ENCODE measurements at places on chromosomes 6 and 20.

DNA sequence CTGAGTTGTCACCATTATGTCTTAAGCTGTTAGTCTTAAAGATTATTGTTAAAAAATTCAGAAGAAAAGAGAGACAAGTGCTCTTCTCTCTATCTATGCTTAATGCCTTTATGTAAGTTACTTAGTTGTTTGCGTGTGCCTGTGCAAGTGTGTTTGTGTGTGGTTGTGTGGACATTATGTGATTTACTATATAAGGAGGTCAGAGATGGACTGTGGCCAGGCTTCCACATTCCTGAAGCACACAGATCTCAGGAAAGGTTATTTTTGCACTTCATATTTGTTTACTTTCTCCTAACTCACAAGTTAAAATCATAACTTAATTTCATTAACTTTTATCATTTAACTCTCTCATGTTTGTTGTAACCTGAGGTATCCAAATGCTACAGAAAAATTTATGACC, 14.5 kb downstream of the ENPP4 start:
- DNase-seq, result no peak

DNA sequence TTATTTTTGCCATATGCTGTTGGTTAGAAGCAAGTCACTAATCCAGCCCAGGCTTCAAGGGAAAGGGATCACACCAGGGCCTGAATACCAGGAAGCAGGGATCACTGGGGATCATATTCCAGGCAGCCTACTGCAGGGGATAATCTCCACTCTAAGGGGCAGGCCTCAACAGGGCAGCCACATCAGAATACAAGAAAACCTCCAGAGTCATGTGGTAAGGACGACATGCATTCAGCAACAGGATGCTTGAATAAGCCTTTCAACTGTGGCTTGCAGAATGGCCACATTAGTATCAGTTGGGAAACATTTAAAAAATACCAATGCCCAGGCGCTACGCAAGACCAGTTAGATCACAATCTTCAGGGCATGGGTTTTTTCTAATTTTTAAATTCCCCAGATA, 109.1 kb downstream of the LY86 start:
- DNase-seq, result no peak

DNA sequence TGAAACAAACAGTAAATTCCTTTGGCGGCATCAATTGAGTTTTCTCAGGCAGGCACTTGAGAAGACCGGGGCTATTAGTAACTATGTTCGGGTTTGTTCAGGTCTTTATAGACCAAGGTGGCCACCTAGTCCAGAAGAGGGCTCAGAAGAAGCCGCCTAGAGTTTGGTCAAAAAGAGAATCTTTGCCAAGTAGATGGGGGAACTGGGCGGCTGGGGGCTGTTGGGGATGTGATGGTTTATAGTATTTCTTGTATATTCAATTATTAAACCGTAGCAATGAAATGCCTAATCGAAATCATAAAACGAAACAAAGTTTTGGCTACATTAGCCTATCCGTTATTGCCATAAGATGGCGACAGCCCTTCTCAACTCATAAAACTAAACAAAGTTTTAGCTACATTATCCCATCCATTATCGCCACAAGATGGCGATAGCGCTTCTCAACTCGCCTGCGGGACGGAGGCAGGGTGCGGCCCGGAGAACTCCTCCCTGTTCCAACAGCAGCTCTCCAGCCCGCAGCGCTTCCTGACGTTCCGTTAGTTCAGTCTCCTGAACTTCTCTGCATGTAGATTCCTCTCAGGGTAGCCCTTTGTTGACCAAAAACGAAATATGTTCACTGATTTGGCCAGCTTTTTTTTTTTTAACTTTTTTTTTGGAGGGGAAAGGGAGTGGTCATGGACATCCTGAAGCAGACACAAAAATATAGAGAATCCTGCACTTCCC, 120.5 kb upstream of the PRSS16 start:
- peak; percentile 81 for DNase-seq

DNA sequence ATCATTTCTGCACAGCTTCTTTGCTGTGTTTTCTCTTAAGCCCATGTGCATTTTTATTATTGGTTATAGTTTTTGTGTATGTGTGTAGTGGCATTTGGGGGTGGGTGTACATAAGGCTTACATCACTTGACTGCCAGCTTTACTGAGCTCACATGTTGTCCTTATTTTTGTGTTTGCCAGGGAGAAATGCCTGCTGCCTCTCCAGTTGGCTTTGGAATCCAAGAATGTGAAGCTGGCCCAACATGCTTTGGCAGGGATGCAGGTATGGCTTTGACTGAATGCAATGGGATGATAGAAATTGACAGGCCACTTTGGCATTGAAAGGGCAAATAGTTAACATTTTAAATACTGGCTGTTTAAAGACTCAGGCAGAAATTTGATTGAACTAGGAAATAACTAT, 11.4 kb downstream of the PBOV1 start:
- DNase-seq, result no peak

- no peak for DNase-seq
Measured at GRCh38 chr6:152920016-152920415, 62.8 kb downstream of the FBXO5 start.

GRCh38 chr6:143810745-143811144, 32.4 kb upstream of the LTV1 start:
- no peak for DNase-seq

- peak; percentile 61 for DNase-seq
Measured at GRCh38 chr6:136526196-136526930, 23.9 kb downstream of the MAP7 start.

DNA sequence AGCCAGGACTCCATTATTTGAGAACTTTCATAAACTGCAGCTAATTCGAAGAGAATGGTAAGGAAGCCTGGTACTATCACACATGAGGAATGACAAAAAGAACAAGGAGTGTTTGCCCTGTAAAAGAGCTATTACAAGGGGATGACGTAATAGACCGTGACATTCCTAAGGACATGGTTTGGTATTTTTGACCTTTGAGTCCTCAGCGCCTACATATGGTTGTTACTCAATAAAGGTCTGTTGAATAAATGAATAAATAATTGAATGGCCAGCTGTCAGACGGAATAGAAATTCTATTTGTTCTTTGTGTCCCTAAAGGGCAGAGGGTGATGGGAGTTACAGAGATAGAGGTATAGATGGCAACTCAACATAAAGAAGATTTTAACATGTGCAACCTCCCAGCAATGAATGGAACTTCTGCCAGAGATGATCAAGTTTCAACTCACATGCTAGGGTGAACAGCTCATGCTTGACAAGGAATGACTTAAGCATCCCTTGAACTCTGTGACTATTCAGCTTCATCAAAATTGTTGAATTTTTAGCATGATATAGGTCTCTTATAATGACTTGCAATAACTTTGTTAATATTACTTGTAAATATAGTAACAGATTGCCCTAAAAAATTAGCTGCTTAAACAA, 115.4 kb downstream of the TENT5A start:
- no peak for DNase-seq

GRCh38 chr6:10882657-10883171, 873 bp upstream of the GCM2 start:
- peak; percentile 34 for DNase-seq

GRCh38 chr6:41167173-41167963, 4.5 kb upstream of the TREM2 start:
- DNase-seq, result peak; percentile 73

- DNase-seq, result no peak
Measured at GRCh38 chr20:2357114-2357513, 23.6 kb upstream of the TGM6 start.

DNA sequence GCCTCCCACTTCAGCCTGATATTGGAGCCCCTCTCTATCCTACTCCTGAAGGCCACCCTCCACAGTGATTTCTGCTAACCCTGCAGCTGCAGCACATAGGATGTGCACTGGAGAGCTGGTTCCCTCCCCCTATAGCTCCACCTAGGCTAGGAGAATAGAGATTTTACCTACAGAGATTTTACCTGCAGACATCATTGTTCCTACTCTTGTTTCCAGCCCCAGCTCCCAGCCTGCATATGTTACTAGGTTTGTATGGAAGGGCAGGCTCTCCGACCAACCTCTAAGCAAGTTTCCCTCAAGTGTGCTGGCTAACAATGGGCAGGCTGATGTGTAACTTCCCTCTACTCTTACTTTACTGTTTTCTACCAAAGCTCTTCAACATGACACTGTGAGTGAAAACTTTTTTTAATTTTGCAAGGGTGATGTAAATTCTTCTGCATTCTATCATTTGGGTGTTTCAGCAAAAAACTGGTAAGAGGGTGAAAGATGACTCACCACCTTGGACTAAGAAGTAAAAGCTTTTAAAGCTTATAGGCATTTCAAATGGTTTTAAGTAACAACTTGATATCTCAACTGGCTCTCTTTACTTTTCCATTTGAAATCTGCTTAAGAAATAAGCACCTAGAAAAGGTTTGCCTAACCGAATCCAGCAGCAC, 106.8 kb downstream of the CDK19 start:
- no peak for DNase-seq

GRCh38 chr20:10524643-10525042, 89.5 kb downstream of the SLX4IP start:
- DNase-seq, result no peak

DNA sequence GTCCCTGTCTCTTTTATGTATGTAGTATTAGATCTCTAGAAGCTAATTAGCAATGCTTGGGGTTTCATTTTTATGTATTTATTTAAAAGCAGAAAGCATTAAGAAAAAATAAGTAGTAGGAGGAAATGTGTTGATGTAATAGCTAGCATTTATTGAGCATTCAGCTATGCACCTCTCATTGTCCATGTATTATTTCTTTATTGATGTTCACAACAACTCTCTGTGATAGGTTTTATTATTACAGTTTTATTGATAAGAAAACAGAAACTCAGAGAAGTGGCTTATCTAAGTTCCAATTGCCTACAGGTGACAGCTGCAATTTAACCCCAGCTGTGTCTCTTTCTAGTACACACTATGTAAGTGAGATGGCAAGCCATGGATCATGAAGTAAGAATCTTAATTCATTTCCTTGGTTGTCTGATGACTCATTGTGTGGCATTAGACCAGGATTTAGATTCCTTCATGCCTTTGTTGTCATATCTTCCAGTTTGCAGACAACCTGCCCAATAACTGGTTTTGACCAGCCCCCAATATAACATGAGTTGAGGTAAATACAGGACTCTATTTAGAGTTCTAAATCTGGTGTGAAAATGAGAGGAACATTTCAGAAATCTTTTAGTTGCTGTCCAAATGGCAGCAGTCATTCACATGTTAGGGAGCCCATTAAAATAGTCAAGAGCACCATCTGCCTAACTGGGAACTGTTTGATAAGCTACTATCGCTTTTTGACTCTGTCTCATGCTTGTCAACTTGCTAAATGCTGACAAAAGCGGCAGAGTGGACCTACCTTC, 170.8 kb upstream of the PHACTR1 start:
- no peak for DNase-seq

DNA sequence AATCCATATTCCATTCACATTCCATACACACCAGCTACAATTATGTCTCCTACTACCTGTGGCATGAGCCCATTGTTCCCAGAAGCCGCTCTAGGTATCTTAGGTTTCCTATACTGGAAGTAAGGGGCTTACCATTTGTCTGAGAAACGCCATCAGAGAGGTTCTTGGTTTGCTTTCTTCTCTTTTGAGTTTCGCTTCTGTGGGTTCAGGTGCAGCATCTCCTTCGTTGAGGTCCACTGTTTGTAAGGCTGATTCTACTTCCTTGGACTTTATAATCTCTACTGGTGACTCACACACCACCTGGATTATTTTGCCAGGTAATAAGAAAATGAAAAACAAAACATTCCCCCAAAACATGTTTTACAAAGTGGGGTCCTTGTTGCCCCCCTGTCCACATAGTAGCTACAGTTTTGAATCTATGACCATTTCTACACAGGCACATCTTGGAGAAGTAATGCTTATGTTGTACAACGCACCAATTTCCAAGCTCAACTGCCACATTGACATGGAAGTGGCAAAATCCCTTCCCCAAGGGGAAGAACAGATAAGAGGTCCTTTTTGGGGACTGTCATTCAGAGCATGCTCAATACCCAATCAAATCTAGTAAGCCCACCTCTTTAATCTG, 103.5 kb downstream of the BCAS1 start:
- no peak for DNase-seq

DNA sequence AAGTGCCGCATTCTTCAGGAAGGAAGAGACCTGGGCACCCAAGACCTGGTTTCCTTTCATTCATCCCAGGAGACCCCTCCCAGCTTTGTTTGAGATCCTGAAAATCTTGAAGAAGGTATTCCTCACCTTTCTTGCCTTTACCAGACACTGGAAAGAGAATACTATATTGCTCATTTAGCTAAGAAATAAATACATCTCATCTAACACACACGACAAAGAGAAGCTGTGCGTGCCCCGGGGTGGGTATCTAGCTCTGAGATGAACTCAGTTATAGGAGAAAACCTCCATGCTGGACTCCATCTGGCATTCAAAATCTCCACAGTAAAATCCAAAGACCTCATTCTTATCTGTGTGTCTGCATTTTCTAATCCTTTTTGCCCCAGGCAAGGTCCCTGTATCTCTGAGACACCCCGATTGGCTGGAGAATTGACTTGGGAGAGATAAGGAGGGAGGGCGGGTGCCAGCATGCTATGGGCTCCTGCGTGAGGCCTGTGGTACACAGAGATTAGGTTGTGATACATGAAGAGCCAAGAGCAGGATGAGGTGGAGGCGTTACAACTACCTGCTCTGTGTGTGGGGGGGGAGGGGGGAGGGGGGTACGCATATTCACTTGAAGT, 4.8 kb downstream of the MUC21 start:
- no peak for DNase-seq

GRCh38 chr6:160791459-160791858, 89.4 kb downstream of the PLG start:
- DNase-seq, result no peak

DNA sequence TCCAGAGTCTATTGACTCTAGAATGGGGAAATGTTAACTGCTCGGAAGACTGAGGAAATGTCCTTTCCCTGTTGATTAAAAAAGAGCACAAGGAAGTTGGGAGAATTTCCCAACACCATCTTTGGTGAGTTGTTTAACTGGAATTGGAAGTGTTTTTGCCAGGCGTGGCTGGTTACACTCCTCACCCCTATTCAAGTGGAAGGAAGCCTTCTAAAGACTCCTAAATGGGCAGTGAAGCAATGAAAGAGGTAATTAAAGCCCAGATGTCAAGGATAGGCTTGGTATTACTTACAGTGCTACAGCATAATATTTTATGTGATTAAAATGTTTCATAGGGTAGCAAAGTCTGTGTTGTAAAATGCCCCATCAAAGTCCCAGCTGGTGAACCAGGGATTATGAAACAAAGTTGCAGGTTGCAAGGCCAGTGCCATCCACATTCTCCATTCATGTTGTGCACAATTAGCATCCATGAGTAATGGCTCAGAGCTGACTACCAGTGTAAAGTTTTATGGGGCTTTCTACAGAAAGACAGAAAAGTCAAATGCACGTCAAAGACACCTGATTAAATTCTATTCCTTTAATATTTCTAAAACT, 52.6 kb downstream of the BTBD3 start:
- DNase-seq, result no peak

DNA sequence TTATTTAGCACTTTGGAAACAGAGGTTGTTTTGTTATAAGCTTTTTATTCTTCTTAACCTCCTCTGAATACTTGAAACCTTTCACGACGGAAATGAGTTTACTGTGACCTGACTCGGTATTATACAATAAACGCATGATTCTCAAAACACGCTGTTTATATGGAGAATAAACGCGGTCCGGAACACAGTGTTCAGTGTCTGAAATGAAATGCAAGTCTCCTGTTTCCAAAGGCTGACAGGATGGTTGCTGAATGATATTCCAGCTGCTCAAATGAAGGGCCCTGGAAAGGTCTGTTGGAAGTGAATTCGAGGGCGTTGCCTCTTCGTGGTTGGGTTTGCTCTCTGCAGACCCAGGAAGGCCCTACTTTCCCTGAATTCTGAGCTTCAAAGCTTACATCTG, 83.4 kb downstream of the RSPH3 start:
- no peak for DNase-seq

GRCh38 chr6:143842461-143842901, 657 bp upstream of the LTV1 start:
- DNase-seq, result no peak

- no peak for DNase-seq
Measured at GRCh38 chr6:6006006-6006427, 708 bp downstream of the NRN1 start.

All from iPS-NIHi11 (cell line).